ENCODE measurements at places on chromosomes 11 and 22.

- H3K36me3 ChIP-seq: peaks cover 3% of the 10 kb centered on the region
- no peaks in the 10 kb centered on the region for H3K4me1 ChIP-seq
- H3K27me3 ChIP-seq: no peaks in the 10 kb centered on the region
- no peak overlapping the region for H3K27ac ChIP-seq
Observed at GRCh38 chr11:78061088-78061920, 2.4 kb upstream of the THRSP start.

DNA sequence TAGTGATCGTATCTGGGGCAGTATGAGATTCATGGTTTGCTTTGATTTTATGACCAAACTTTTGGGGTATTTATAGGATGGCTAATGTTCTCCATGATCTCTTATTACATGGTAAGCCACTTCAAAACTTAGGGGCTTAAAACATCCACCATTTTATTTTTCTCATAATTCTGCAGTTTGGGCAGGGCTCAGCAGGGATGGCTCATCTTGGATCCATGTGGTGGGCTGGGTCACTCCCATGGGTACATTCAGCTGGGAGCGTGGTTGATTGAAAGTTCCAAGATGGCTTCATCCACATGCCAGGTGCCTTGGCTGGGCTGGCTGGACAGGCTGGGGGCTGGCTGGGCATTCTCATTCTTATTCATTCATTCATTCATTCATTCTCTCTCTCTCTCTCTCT lies 30.5 kb upstream of the FGF19 start:
- no peak overlapping the region for H3K4me3 ChIP-seq
- H3K4me1 ChIP-seq: no peaks in the 10 kb centered on the region
- no peaks in the 10 kb centered on the region for H3K36me3 ChIP-seq

GRCh38 chr22:43236411-43237166 lies 49.7 kb upstream of the TTLL12 start:
- DNase-seq: no peak
- H3K36me3 ChIP-seq: no peaks in the 10 kb centered on the region
- H3K4me3 ChIP-seq: no peak overlapping the region
- H3K4me1 ChIP-seq: no peaks in the 10 kb centered on the region

- no peak overlapping the region for H3K4me3 ChIP-seq
- H3K4me1 ChIP-seq: peaks cover 7% of the 10 kb centered on the region
- H3K27ac ChIP-seq: no peak overlapping the region
- peak; percentile 21 for DNase-seq
- H3K36me3 ChIP-seq: peaks cover 20% of the 10 kb centered on the region
Observed at GRCh38 chr22:24325105-24325757, 54.6 kb downstream of the SPECC1L start.

DNA sequence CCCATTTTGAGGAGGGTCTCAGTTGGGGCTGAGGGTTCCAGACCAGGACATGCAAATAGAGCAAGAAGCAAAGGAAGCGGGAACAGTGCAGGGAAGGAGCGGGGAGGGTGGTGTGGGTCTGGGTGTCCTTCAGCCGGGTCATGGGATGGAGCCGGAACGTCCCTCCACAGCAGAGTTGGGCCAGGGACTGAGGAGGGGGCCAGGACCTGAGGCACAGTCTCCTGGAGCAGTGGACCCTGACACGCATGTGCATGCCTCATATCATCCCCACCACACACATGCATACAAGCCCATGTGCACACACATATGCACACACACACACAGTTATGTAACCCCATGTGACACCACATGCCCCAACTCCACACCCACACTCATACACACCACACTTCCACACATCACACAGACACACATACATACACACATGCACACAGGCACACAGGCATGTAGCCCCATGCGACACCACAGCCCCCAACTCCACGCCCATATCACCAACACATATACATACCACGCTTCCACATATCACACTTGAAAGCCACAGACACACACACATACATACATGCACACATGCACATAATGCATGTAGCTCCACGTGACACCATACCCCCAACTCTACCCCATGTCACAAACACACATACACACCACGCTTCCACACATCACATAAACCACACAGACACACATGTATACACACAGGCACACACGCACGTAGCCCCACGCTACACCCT lies 1026.6 kb downstream of the BRD1 start:
- H3K27me3 ChIP-seq: no peaks in the 10 kb centered on the region
- H3K4me1 ChIP-seq: no peaks in the 10 kb centered on the region
- no peaks in the 10 kb centered on the region for H3K36me3 ChIP-seq
- no peak overlapping the region for H3K27ac ChIP-seq
- DNase-seq: no peak

- peaks cover 11% of the 10 kb centered on the region for H3K4me1 ChIP-seq
- no peaks in the 10 kb centered on the region for H3K36me3 ChIP-seq
- no peak overlapping the region for H3K27ac ChIP-seq
- no peak overlapping the region for H3K4me3 ChIP-seq
Observed at GRCh38 chr22:50485221-50486131, 1.2 kb upstream of the MIOX start.

DNA sequence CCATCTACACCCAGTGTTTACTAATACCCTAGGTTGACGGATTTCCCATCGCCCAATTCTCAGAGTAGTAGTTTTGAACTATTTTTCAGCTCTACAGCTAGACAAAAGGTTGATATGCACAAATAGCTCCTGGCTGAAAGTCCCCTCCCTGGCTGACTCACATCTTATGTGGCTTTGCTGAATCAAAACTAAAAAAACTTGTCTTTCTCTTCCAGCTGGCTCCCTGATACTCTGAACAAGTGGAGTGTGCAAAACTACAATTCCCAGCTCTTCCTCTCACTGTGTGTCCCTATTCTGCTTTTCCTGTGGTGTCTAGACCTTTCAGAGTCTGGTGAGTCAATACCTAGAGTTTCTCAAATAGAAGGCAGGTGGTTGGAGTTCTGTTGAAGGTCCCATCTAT lies 12.7 kb upstream of the LARGE1 start:
- H3K36me3 ChIP-seq: no peaks in the 10 kb centered on the region
- H3K4me3 ChIP-seq: no peak overlapping the region
- no peak for DNase-seq

Data from memory B cell (primary cell).